Uterine smooth muscle cell (primary cell): ENCODE measurements at places on chromosomes 1 and 21. TPM values are rescaled to one million over a fixed set of nuclear protein-coding genes. Genes with fewer than 3 reads are reported as not detected.

The TRNP1 gene
- 28.4 and 62.3 TPM in 2 replicates for total RNA-seq

The POTED gene
- not detected in 2 replicates for total RNA-seq

The FOXE3 gene
- total RNA-seq = not detected in 2 replicates

The CTH gene
- total RNA-seq = 4.9 and 7.2 TPM in 2 replicates

The MCOLN3 gene
- 3.8 and 6.5 TPM in 2 replicates for total RNA-seq

The CD1D gene
- total RNA-seq = 0.11 and 0.25 TPM in 2 replicates

The THEMIS2 gene
- 7.3 and 11.6 TPM in 2 replicates for total RNA-seq

The EMC1 gene
- total RNA-seq = 77.9 and 89.5 TPM in 2 replicates

The BTG2 gene
- total RNA-seq = 2.7 and 8.9 TPM in 2 replicates

The CAMK2N1 gene
- total RNA-seq = 21.5 and 28.9 TPM in 2 replicates

The SLC25A34 gene
- total RNA-seq = 0.44 and 0.62 TPM in 2 replicates

The GUCA2B gene
- not detected in 2 replicates for total RNA-seq

The KRTAP7-1 gene
- total RNA-seq = not detected in 2 replicates

The E2F2 gene
- 0.50 and 2.0 TPM in 2 replicates for total RNA-seq

The CYP4X1 gene
- total RNA-seq = not detected in 2 replicates

The TSPAN1 gene
- 0.22 and 0.25 TPM in 2 replicates for total RNA-seq

The CHML gene
- total RNA-seq = 13.4 and 20.4 TPM in 2 replicates

The HCRTR1 gene
- not detected in 2 replicates for total RNA-seq
